ENCODE measurements at places on chromosomes 7 and 10.

- DNase-seq = no peak
These were observed 123.3 kb upstream of the CDK1 start for GRCh38 chr10:60654813-60655464.

- no peak for DNase-seq
These were observed 43.6 kb downstream of the SYPL1 start for GRCh38 chr7:106068538-106068961.

DNA sequence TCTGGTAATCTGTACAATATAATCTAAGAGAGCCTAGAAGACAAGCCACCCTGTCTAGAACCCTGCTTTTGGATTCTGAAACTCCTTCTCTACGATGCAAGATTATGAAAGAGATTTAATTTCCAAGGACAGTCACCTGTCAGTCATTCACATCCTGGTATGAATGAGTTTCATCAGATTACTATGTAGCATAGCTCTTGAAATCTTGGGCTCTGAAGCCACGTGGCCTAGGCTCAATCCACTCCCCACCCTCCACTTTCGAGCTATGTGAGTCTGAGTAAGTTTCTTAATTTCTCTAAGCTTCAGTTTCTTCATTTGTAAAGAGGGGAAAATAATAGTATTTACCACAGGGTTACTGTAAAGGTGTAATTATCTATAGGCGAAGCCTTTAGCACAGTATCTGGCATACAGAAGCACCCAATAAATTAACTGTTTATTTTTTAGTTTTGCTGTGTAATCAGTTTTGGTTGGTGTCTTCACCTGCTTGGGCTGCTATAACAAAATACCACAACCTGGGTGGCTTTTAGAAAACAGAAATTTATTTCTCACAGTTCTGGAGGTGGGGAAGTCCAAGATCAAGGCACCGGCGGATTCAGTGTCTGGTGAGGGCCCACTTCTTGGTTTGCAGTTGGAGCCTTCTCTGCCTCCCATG, 71.3 kb downstream of the MYOF start:
- no peak for DNase-seq

GRCh38 chr7:11648101-11648500, 183.9 kb downstream of the THSD7A start:
- no peak for DNase-seq

GRCh38 chr10:122139627-122140170, 131.4 kb upstream of the BTBD16 start:
- DNase-seq = no peak

DNA sequence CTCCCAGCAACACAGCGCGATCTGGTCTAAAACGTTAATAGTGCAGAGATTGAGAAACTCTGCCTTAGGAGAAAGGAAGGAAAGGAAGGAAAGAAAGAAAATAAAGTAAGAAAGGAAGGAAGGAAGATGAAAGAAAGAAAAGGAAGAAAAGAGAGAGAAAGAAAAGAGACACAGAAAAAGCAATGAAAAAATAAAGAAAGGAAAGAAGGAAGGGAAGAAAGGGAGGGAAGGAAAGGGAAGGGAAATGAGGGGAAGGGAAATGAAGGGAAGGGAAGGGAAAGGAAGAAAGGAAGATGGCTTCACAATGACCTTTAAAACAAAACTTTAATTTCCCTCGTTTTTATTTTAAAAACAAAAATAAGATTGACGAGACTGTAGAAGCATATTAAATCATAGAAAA, 173.1 kb downstream of the ITGA8 start:
- DNase-seq = no peak

DNA sequence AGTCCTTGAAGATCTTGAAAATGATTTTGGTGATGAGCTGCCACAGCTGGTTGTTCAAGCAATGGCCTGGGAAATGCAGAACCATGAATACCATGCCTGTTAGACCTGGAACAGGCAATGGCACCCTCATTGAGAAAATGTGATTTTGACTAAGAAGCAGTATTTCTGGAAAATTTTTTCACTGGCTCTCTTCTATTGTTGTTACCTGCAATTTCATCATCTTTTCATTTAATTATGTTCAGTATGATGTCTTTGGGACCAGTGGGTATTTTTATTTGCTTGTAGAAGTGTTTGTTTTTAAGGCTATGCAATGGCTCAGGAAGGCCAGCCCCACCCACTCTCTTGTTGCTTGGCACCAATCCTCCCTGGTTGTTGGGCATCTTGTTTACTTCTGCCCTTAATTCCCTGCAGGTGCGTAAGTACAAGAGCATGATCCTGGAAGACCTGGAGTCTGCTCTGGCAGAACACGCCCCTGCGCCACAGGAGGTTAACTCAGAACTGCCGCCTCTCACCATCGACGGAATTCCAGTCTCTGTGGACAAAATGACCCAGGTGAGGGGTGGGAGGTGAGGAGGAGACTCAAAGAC, 78.6 kb downstream of the NRF1 start:
- no peak for DNase-seq

DNA sequence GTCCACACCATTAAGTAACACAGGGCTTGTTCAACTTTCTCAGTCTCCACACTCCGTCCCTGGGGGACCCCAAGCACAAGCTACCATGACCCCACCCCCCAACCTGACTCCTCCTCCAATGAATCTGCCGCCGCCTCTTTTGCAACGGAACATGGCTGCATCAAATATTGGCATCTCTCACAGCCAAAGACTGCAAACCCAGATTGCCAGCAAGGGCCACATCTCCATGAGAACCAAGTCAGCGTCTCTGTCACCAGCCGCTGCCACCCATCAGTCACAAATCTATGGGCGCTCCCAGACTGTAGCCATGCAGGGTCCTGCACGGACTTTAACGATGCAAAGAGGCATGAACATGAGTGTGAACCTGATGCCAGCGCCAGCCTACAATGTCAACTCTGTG, 81.1 kb upstream of the SAMD8 start:
- DNase-seq = no peak

DNA sequence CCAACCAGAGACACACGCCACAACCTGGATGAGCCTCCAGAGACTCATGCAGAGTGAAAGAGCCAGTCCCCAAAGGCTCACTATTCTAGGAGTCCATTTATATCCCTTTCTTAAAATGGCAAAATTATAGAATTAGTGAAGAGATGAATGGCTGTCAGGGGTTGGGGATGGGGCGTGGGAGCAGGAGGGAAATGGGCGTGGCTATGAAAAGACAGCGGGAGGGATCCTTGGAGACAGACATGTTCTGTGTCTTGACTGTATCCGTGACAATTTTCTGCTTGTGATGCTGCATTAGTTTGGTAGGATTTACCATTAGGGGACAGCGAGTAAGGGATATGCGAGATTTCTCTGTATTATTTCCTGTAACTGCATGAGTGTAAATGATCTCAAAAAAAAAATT, 33.0 kb downstream of the FAM53B start:
- DNase-seq = no peak

- no peak for DNase-seq
These were observed 255.1 kb upstream of the PPP2R2D start for GRCh38 chr10:131645756-131646155.

DNA sequence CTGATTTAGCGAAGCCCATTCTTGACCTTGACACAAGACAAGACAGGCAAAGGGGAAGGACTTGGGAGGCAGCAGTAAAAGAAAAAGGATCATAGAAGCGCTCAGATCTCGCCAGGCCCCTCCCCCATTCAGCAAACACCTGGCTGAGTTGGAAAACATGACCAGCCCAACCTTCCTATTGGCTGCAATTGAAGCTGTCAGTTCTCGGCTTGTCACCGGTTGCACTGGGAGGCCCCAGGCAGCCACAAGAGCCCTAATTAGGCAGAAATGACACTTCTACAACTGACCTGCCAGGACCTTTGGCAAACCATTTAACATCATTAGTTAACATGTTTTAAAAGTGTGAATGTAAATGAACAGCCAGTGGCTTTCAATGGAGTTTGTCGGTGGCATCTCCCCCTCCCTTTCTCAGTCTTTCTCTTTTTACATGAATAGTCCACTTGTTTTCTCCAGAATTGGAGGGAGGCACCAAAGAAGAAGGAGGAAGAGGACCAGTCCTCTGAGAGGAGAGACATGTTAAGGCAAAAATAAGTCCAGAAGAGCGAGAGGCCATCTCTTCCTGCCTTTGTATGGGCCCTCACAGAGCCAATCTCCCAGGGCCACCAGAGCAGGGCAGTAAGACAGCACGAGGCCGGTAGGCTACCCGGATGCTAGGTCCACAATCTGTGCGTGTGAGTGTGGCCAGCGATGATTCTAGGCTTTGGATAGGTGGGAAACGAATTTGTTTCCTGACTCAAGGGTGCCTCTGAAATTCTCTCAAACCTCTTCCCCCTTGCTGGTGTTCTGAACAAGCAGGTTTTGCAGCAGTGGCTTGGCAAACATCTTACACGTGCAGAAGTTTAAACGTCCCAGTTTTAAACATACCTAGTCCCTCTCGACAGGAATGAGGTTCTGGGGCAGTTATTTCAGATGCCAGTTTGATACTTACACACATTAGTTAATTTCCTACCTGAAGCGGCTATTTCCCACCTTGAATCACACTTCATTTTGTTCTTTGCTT, 15.0 kb upstream of the ENO4 start:
- no peak for DNase-seq

GRCh38 chr7:68458010-68458908, 1140.0 kb upstream of the AUTS2 start:
- DNase-seq = no peak

GRCh38 chr7:34389332-34390078, 268.5 kb upstream of the NPSR1 start:
- no peak for DNase-seq

GRCh38 chr10:84542522-84543490, 214.4 kb downstream of the CCSER2 start:
- no peak for DNase-seq

- DNase-seq = no peak
These were observed 41.9 kb upstream of the PRKAR1B start for GRCh38 chr7:768881-769504.

DNA sequence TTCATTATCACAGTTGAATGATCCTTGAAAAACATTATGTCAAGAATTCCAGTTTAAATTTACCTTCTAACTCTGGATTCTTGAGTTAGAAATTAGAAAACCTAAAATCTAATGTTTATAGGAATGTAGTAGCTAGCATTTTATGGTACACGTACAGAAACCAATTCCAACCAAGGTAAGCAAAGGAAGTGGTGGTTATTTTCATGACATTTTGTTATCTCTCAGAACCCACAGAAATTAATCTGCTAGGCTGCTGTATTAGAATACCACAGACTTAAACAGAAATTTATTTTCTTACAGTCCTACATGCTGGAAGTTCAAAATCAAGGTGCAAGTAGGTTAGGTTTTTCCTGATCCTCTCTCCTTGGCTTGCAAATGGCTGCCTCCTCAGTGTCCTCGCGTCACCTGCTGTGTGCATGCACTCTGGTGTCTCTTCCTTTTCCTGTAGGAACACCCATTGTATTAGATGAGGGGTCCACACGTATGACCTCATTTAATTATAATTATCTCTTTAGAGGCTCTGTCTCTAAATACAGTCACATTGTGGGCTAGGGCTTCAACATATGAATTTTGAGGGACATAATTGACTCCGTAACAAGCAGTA, 8.5 kb upstream of the CSTF2T start:
- DNase-seq = no peak

DNA sequence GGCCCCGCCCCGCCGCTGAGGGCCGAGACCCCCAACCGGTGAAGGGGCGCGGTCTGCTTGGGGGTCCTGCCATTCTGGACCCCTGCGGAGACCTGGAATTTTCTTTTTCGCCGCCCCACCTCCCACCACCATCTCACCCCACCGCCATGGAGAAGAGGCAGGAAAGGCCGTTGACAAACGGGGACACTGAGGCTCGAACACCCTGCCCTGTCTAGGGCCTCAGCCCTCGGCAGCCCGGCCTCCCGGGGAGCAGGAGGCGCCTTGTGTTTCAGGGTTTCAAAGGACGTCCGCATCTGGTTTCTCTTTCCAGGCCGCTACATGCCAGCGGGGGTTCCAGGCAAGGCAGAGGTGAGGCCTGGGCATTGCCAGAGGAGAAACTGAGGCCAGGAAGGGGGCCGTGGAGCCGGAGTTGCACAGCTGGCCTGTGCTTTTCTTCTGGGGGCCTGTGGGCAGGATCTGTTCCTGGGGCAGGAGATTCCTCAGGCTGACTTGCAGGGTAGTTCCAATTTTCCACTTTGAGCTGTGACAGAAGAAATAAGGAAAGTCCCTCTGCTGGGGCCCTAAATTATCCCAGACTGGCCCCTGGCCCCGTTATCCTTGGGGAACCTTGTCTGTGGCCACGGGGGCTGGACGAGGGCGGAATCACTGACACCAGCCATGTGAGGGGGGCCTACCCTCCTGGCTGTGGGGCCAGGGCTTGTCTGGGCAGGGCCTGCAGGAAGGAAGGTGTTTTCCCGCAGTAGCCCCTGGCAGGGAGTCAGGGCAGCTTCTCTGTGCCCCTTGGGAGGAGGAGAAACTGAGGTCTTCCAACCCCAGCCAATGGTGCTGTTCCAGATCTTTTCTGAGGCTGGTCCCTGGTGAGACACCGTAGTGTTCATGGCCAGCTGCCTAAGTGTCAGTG, 900 bp upstream of the MICALL2 start:
- no peak for DNase-seq

GRCh38 chr7:22660732-22661131, 66.3 kb upstream of the IL6 start:
- DNase-seq = no peak

DNA sequence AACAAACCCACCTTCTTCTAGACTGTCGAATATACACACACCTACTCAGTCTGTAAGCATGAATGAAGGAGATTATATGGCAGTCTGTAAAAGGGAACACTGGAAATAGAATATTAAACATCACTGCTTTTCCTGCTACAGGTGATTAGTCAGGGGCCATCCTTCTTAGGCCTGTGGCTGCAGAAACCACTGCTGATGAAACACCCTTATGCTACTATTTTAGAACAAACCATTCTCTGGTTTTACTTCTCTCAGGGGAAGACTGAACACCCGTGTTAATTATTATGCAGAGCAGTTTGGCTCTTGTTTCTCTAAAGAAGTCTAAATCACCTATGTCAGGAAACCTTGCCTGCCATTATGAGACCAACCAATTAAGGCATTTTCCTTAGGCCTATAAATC, 351.1 kb upstream of the KLF6 start:
- no peak for DNase-seq

DNA sequence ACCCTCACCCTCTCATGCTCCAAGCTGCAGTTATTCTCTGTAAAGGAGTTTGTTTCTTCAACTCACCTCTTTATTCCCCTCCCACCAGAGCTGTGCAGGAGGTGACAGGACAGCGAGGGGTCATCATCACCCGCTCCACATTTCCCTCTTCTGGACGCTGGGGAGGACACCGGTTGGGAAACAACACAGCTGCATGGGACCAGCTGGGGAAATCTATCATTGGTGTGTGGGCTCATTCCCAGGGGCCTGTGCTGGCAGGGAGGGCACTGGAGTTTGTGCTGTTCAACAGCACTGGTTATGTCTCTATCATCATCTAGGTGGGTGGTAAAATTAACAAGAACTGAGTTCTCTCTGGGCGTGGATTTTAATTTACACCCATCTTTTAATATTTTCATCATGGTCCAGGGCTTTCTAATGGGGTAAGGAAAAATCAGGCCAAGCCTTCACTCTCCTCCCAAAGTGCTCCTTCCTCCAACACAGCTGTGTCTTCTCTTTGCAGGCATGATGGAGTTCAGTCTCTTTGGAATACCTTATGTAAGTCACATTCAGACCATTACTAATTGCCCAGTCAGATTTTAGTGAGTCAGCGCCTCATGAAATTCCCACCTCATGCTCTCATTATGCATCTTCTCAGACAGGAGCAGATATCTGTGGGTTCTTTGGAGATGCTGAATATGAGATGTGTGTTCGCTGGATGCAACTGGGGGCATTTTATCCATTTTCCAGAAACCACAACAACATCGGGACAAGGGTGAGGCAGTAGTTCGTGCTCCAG, 61.6 kb downstream of the PRSS58 start:
- no peak for DNase-seq
